ENCODE measurements at places on chromosomes 2 and 18. TPM values are rescaled to one million over a fixed set of nuclear protein-coding genes. Genes with fewer than 3 reads are reported as not detected.

ALPG gene
- not detected for total RNA-seq

DNA sequence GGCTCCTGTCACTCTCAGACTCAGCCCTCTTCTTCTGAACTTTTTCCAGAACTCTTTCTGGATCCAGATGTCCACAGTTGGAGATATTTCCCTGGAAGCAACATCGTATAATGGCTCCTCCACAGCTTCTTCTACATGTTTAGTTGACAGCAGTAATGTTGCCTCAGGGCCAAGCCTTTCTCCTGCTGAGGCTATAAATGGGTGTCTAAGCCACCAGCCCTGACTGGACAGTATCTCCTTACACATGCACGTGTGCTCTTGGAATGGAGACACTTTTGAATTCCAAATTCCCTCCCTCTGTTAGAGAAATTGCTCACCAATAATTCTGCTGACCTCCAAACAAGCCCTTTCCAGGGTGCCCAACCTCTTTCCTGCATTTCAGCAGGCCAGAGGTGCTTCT lies 156.2 kb upstream of the PIK3C3 start:
- H3K27ac ChIP-seq, result no peak overlapping the region
- no peak overlapping the region for H3K4me3 ChIP-seq
- H3K27me3 ChIP-seq, result no peaks in the 10 kb centered on the region
- H3K36me3 ChIP-seq, result no peaks in the 10 kb centered on the region
- H3K4me1 ChIP-seq, result no peaks in the 10 kb centered on the region

GRCh38 chr2:156343940-156344301 lies 11.4 kb upstream of the NR4A2 start:
- H3K4me3 ChIP-seq, result no peak overlapping the region
- no peak for DNase-seq
- H3K36me3 ChIP-seq, result no peaks in the 10 kb centered on the region
- H3K27ac ChIP-seq, result no peak overlapping the region

DNA sequence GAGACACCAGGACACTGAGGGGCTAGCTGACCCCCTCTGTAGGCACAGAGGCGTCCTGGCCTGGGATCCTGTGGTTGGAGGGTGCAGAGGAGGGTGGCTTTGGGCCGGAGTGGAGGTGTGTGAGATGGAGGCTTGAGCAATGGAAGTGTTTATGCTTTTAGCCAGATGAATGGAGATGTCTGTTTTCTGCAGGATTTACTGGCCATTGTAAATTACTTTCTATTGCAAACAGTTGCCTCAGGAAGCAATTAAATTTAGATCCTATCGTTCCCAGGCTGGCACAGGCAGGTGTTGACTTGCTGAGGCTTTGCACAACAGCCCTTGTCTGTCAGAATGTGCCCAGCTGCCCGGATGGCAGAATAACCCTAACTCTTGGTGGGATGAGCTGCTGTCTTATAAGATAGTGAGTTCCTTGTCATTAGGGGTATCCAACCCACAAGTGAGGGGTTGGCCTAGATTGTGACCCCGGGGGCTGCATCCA lies 1.8 kb upstream of the ARID5A start:
- no peaks in the 10 kb centered on the region for H3K36me3 ChIP-seq
- no peak overlapping the region for H3K27ac ChIP-seq
- no peak for DNase-seq
- H3K4me1 ChIP-seq, result peaks cover 40% of the 10 kb centered on the region
- H3K4me3 ChIP-seq, result no peak overlapping the region

DNA sequence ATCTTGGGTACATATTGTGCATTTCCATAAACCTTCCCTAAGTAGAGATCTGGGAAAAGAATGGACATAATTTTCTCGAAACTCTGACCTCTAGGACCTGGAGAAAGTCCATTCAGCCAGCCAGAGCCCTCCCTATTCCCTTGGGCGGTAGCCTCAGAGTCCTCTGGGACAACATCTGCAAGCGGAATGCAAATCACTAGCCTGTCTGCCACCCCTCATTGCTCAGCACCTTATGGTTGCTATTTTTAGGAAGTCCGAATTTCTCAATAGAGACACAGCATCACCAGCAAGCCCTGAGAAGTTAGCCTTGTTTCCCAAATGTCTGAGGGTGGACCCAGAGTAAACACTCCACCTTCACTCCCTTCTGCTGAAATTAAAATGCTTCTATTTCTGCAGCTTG lies 17.6 kb upstream of the CD28 start:
- H3K4me3 ChIP-seq, result no peak overlapping the region
- no peak overlapping the region for H3K27ac ChIP-seq
- H3K27me3 ChIP-seq, result no peaks in the 10 kb centered on the region
- H3K36me3 ChIP-seq, result no peaks in the 10 kb centered on the region
- DNase-seq, result no peak

- no peak overlapping the region for H3K27ac ChIP-seq
- no peaks in the 10 kb centered on the region for H3K27me3 ChIP-seq
- no peaks in the 10 kb centered on the region for H3K36me3 ChIP-seq
These were observed 324.0 kb downstream of the TXNL1 start for GRCh38 chr18:56314396-56314795.

GRCh38 chr2:28325567-28326468 lies 66.8 kb upstream of the FOSL2 start:
- no peaks in the 10 kb centered on the region for H3K4me1 ChIP-seq
- DNase-seq, result no peak
- H3K4me3 ChIP-seq, result no peak overlapping the region
- no peaks in the 10 kb centered on the region for H3K36me3 ChIP-seq
- no peak overlapping the region for H3K27ac ChIP-seq
- no peaks in the 10 kb centered on the region for H3K27me3 ChIP-seq

TEX44 gene
- not detected for total RNA-seq

GRCh38 chr18:29629493-29630036 lies 1413.0 kb downstream of the DSC3 start:
- H3K4me3 ChIP-seq, result no peak overlapping the region
- H3K27me3 ChIP-seq, result no peaks in the 10 kb centered on the region
- H3K4me1 ChIP-seq, result no peaks in the 10 kb centered on the region
- no peak for DNase-seq

GRCh38 chr2:190123956-190124355 lies 61.4 kb upstream of the MSTN start:
- H3K36me3 ChIP-seq, result no peaks in the 10 kb centered on the region
- H3K4me1 ChIP-seq, result no peaks in the 10 kb centered on the region
- no peak overlapping the region for H3K4me3 ChIP-seq
- DNase-seq, result no peak

DNA sequence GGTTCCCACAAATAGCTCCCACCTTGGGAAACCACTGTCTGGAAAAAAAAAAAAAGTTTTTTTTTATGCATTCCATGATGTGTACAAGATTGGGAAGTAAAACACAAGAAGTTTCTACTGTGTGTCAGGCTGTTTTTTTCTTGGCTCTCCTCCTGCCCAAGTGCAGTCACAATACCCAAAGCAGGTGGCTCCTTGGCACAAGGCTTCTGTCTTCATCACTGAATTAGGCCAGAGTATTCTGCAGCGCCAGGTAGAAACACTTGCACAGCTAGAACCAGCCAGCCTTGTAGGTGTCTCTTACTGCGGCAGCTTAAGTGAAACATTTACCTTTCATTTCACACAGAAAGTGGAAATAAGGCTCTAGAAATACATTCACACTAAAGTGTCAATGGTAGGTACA lies 23.8 kb upstream of the MAL start:
- no peaks in the 10 kb centered on the region for H3K36me3 ChIP-seq
- no peaks in the 10 kb centered on the region for H3K4me1 ChIP-seq
- peaks cover 2% of the 10 kb centered on the region for H3K27me3 ChIP-seq
- no peak for DNase-seq

KCNG3 gene
- total RNA-seq, result not detected

TXNDC2 gene
- total RNA-seq, result not detected

IL18R1 gene
- 4.0 TPM for total RNA-seq

KCNIP3 gene
- 0.21 TPM for total RNA-seq

- no peak overlapping the region for H3K4me3 ChIP-seq
- peak overlapping the region; percentile 11 for H3K27ac ChIP-seq
- no peaks in the 10 kb centered on the region for H3K27me3 ChIP-seq
- peaks cover 98% of the 10 kb centered on the region for H3K4me1 ChIP-seq
These were observed 13.6 kb downstream of the CRIM1 start for GRCh38 chr2:36369163-36369562.

INPP5D gene
- total RNA-seq, result 43.3 TPM

- H3K4me3 ChIP-seq, result no peak overlapping the region
- H3K36me3 ChIP-seq, result no peaks in the 10 kb centered on the region
- DNase-seq, result peak; percentile 40
These were observed 78.8 kb upstream of the GAREM1 start for GRCh38 chr18:32549248-32550110.

PROKR1 gene
- not detected for total RNA-seq

GRCh38 chr2:154392256-154392655 lies 306.2 kb upstream of the KCNJ3 start:
- DNase-seq, result no peak
- no peaks in the 10 kb centered on the region for H3K36me3 ChIP-seq
- no peak overlapping the region for H3K4me3 ChIP-seq
- no peaks in the 10 kb centered on the region for H3K27me3 ChIP-seq
- H3K4me1 ChIP-seq, result no peaks in the 10 kb centered on the region

- no peak overlapping the region for H3K4me3 ChIP-seq
- no peaks in the 10 kb centered on the region for H3K36me3 ChIP-seq
- no peak for DNase-seq
- peaks cover 5% of the 10 kb centered on the region for H3K27me3 ChIP-seq
These were observed 37.6 kb upstream of the PAX3 start for GRCh38 chr2:222336442-222336841.

GRCh38 chr2:201572846-201573508 lies 70.3 kb downstream of the TMEM237 start:
- no peaks in the 10 kb centered on the region for H3K36me3 ChIP-seq
- H3K4me3 ChIP-seq, result no peak overlapping the region
- no peaks in the 10 kb centered on the region for H3K4me1 ChIP-seq
- H3K27me3 ChIP-seq, result no peaks in the 10 kb centered on the region
- no peak overlapping the region for H3K27ac ChIP-seq

HOXD12 gene
- not detected for total RNA-seq

CCDC102B gene
- 0.62 TPM for total RNA-seq

DNA sequence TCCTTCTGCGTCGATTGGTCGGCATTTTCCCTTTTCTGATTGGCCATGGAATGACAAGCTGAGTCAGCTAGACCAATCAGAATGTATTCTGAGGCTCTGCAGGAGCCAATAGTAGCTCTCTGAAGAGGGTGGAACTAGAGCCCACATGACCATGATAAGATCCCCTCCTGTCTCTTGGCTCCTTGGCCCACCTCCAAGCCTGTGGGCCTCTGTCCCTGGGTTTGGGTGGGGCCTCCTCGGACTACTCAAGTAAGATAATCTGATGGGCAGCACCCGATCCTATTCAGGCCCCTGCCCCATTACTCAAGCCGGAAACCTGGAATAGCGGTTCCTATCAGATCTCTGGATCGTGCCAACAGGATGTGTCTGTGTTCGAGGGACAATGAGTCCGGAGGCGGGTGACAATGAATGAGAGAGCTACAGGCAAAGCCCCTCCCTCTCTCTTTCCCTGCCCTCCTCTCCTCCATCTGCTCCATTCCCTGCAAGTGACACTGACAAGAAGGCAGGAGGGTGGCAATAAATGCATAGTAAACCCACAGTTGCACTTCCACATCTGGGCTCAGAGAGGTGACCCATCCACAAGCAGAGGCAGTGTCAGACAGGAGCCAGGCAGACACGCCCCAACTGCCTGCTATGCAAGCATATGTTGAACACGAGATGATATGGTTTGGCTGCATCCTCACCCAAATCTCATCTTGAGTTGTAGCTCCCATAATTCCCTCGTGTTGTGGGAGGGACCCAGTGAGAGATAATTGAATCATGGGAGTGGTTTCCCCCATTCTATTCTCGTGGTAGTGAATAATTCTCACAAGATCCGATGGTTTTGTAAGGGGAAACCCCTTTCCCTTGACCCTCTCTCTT lies 114.7 kb downstream of the TNS1 start:
- peaks cover 2% of the 10 kb centered on the region for H3K36me3 ChIP-seq
- H3K4me3 ChIP-seq, result no peak overlapping the region
- peaks cover 17% of the 10 kb centered on the region for H3K4me1 ChIP-seq

DNA sequence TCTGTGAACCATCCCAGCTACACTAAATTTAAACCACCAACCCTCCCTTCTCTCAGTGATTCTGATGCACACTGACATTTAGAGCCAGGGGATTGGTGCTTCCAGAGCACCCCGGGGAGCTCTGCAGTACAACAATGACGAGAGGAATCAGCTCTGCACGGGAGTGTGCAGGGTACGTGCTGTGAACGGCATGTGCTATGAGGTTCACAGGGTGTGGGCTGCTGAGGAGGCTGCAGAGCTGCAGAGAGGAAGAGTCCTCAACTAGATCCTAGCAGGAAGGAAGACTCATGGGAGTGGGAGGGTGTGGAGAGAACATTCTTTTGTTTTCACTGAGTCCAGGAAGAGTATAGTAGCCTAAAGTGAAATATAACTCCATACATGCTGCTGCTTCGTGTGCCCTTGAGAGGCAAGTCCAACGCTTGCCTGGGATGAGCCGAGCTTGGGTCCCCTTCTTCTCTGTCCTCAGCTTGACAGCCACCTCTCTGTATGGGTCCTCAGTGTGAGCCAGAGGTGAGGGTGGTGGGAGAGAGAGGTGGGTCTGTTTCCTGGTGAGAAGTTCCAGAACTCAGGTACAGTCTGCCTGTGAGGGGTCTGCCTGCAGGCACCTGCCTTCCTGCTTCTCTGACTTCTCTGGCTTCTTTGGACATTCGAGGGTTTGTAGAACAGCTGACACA lies 118.8 kb downstream of the CTIF start:
- H3K27ac ChIP-seq, result no peak overlapping the region
- no peak for DNase-seq
- H3K4me1 ChIP-seq, result peaks cover 5% of the 10 kb centered on the region
- no peaks in the 10 kb centered on the region for H3K36me3 ChIP-seq

GALNT1 gene
- 337 TPM for total RNA-seq

GRCh38 chr18:76958692-76959341 lies 136.5 kb downstream of the ZNF236 start:
- peak; percentile 70 for DNase-seq
- H3K4me3 ChIP-seq, result no peak overlapping the region
- peaks cover 12% of the 10 kb centered on the region for H3K4me1 ChIP-seq
- H3K36me3 ChIP-seq, result peaks cover 7% of the 10 kb centered on the region
- H3K27ac ChIP-seq, result no peak overlapping the region
- H3K27me3 ChIP-seq, result no peaks in the 10 kb centered on the region

Data from endothelial cell of umbilical vein (primary cell).